T follicular helper cell (primary cell): ENCODE measurements at places on chromosomes 1 and 21.

GRCh38 chr1:244992833-244993232, 128.5 kb upstream of the HNRNPU start:
- no peak for DNase-seq

GRCh38 chr1:185541871-185542301, 192.3 kb upstream of the HMCN1 start:
- DNase-seq, result no peak

- no peak for DNase-seq
These were observed 77.6 kb downstream of the EPHB2 start for GRCh38 chr1:22788254-22788661.

- DNase-seq, result no peak
These were observed 7.1 kb upstream of the ZNF697 start for GRCh38 chr1:119655154-119655553.
